ENCODE measurements at places on chromosomes 6 and 20. TPM values are rescaled to one million over a fixed set of nuclear protein-coding genes. Genes with fewer than 3 reads are reported as not detected.
A peak's percentile ranks its signal among the peaks of the same experiment; 100 is the strongest.

Gene RAD21L1
- not detected for polyA plus RNA-seq

Gene HLA-G
- polyA plus RNA-seq, result 5.7 TPM

Gene C4B
- polyA plus RNA-seq, result 22.2 TPM

DNA sequence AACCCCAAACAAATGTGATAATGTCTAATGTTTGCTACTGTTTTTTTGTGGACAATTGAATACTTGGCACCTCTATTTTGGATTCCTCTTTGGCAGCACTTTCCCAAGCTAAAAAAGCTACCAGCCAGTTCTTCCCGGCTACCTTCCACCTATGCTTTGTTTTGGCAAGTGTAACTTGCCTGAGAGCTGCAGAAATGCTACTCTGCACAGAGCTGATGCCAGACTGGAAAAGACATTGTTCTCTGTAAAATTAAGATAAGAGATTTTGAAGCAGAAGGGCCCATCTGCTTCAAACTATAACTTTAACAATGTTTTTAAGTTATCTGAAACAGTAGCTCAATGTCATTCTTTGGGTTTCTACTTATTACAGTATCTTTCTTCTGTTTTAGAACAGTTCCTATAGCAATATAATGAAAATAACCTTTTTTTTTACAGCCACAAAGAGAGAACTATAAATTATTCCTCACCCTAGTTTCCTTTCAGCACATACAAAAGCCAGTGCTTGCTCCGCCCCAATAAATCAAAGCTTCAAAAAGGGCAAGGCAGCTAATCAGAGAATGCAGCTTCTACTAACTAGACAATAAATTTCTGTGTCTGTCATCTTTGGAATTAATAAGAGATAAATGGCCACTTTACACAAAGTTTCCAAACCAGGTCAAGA, 183.1 kb downstream of the UBE3D start:
- peak; percentile 39 for DNase-seq

GRCh38 chr6:120511712-120512111, 822.6 kb downstream of the TBC1D32 start:
- DNase-seq, result no peak

DNA sequence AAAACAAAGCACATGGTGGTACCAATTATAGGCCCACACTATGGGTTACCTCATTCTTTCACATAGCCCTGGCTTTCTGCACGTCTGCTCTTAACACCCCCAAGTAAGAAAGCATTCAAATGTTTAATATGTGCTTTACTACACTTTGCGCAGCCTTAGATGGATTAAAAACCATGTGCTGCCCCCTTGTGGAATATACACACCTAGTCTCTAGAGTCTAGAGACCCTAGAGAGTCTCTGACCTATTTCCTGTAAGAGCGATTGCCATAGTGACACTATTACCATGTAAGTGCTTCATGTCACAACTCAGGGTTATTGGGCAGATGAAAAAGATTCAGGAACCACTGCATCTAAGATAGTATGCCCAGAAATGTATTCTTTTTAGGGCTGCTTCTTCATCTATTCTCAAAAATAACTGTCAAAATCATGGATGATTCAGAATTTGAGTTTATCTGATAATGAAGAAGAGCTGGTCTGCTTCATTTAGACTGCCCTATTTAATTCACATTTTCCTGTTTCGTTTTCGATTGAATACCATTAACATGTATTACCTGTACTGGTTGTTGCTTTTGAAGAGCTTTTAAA, 186.3 kb downstream of the ADGB start:
- no peak for DNase-seq

GRCh38 chr20:50578778-50579165, 68.6 kb downstream of the PTPN1 start:
- no peak for DNase-seq

DNA sequence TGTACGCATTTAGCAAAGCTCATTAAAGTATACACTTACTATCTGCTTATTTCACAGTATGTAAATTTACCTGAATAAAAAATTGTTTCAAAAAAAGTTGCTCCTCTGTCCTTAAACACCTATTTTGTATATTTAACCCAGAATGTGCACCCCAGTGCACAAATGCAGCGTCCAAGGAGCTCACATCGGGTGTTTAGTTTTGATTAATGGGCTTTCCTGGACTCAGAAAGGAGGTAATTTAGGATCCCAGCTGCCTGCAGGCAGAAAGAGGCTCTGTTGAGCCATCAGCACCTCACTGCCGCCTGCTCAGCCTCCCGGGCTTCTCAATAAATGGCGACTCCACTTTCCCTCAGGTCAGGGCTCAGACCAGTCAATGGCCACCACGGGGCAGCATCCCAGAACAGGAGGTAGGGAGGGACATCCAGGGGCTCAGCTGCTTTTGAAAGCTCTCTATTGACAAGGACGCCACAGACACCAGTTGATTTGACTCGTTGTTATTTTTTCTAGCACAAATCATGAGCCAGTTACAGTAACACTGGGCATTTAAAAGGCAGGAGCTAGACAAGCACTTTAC, 70.2 kb upstream of the TBC1D7 start:
- DNase-seq, result no peak

- no peak for DNase-seq
Observed at GRCh38 chr20:3735768-3736167, 3.3 kb downstream of the HSPA12B start.

GRCh38 chr6:49645139-49645538, 8.5 kb upstream of the RHAG start:
- no peak for DNase-seq

DNA sequence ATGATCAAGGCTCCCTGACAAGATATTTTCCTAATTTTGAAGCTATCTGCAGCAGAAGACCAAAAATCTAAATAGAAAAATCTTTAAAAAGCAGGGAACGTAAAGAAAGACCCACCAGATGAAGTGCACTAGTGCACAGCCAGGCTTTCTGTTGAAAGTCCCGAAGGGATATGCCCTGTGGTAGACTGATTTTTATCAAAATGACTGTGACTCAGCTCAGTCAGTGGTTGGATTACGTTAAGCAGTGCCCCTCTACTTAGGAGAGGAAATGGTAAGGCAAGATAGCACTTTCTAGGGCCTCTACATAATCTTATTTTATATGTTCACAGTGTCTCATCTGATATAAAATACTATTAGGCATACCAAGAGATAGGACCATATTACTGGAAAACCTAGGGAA, 123.4 kb upstream of the RAB32 start:
- DNase-seq, result no peak

DNA sequence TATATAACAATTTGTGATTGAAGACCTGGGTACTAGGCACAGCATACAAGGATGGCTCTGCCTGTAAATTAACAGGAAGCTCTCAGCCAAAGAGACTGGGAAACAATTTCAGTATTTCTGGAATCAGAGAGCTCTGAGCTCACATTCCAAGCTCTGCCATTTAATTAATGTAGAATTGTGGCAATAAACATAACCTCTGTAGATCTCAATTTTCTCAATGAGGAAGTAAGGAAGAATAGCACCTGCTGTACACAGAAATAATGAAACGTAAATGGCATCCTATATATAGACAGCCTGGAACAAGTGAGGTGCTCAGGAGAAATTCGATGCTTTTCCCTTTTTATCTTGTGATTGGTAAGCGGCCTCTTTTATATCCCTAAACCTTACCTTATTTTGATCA, 538.5 kb upstream of the JAG1 start:
- DNase-seq, result no peak

GRCh38 chr20:48051794-48052474, 266.7 kb upstream of the SULF2 start:
- DNase-seq, result peak; percentile 55

DNA sequence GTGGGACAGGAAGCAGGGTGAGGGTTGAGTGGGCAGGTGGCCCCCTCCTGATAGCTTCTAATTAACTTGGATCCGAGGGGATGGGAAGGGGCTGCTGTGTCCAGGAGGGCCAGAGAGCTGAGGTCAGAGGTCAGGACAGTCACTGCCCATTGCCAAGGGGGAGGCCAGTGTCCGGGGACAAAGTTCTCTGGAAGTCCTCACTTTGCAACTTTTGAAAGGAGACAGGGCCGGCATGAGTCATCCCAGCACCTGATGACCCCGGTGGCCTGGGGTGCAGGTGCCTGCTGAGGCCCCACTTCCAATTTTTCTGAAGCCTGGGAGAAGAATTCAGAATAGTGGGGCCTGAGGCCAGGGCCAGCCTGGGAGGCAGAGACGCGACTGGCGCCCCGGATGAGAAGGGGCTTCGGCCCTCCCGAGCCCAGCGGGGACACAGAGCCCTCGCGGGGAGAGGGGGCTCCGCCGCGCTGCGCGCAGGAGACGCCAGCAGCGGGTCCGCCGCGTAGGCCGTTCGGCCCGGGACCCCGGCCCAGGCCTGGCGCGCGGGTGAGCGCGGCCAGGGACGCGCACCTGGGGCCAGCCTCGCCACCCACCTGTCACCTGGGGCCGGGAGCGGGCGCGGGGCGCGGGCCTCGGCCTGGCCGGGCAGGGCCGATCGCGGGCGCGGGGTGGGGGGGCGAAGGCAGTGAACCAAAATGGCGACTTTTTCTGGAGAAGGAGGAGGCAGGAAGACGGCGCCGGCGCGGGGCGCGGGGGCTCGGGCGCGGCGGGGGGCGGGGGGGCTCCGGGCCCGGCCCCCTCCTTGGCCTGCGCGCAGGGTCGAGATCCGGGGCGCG, 586 bp downstream of the ZNF512B start:
- DNase-seq, result no peak

GRCh38 chr6:101578306-101578705, 184.8 kb downstream of the GRIK2 start:
- DNase-seq, result no peak
